ENCODE measurements at places on chromosomes 5 and 9.

DNA sequence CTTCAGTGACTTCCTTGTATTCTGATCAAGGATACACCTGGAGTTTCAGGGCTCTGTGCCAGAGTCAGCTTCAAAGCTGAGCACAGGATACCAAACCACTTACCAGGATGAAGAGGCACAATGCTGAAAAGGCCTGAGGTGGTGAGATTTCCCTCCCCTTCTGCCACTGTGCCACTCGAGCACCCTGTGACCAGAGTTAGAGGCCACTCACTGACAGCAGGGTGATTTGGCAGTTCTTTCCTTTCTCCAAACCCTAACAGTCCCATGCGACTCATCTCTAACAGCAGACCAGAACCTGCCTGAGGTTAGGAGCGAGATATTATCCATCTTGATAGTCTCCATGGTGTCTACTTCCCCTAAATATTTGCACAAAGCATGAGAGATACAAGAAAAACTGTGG lies 1.8 kb downstream of the PLGRKT start:
- no peak for DNase-seq

DNA sequence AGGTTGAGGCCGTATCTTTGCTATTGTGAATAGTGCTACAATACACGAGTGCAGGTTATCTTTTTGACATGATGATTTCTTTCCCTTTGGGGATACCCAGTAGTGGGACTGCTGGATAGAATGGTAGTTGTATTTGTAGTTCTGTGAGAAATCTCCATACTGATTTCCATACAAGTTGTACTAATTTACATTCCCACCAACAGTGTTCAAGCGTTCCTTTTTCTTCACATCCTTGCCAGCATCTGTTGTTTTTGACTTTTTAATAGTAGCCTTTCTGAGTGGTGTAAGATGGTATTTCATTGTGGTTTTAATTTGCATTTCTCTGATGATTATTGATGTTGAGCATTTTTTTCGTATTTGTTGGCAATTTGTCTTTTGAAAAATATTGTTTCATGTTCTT lies 41.4 kb downstream of the CNOT6 start:
- DNase-seq: no peak

- no peak for DNase-seq
Observed at GRCh38 chr5:5266297-5266696, 126.2 kb downstream of the ADAMTS16 start.

DNA sequence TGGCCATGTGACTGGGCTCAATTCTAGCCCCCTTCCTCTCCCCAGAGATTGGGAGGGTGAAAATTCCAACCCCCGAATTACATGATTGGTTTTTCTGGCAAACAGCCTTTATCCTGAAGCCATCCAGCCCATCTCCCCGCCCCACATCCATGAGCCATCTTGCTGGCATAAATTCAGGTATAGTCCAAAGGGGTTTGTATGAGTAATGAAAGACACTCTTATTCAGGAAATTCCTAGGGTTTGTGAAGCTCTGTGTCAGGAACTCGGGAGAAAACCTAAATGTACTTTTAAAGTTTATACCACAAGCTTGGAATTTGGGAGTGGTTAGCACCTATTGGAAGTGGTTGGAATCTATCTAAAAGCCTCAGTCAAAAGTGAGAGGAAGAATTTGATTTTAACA lies 80.6 kb upstream of the SIMC1 start:
- no peak for DNase-seq

- no peak for DNase-seq
Observed at GRCh38 chr9:138024131-138024530, 146.5 kb downstream of the CACNA1B start.

- peak; percentile 81 for DNase-seq
Observed at GRCh38 chr5:42756606-42757601, at the start of gene CCDC152. Gene CCDC152, plus strand, starts transcription at chr5:42756818. Its CDS starts 2,304 bp downstream, at chr5:42759122.

- no peak for DNase-seq
Observed at GRCh38 chr5:137440795-137441194, 58.3 kb downstream of the SPOCK1 start.

GRCh38 chr5:151151793-151152192 lies 5.8 kb downstream of the ANXA6 start:
- DNase-seq: no peak

GRCh38 chr5:150309886-150310239 lies 7.2 kb upstream of the ARSI start:
- DNase-seq: no peak

- DNase-seq: no peak
Observed at GRCh38 chr9:2761424-2761823, 44.1 kb downstream of the KCNV2 start.

DNA sequence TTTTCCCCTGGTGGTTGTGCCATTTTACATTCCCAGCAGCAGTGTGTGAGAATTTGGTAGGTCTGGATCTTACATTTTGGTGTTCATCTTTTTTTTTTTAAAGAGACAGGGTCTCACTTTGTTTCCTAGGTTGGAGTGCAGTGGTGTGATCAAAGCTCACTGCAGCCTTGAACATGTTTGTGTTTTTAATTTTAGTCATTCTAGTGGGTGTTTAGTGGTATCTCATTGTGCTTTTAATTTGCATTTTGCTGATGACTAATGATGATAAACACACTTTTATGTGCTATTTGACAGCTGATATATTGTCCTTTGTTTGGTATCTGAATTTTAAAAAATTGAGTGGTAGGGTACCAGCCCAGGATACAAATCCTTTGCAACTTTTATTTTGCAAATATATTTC lies 53.4 kb upstream of the POMT1 start:
- DNase-seq: no peak
